Esophagus mucosa (tissue), 1 donor: ENCODE measurements at places on chromosomes 4 and X. TPM values are rescaled to one million over a fixed set of nuclear protein-coding genes. Genes with fewer than 3 reads are reported as not detected.

Gene HTN1
- total RNA-seq: not detected

Gene ETNPPL
- not detected for total RNA-seq

GRCh38 chr4:38940476-38940875, 72.9 kb downstream of the FAM114A1 start:
- ATAC-seq: no peak

- ATAC-seq: no peak
These were observed at the start of gene CORIN for GRCh38 chr4:47837908-47838294. Gene CORIN, minus strand, starts transcription at chr4:47838067. Its CDS starts 118 bp downstream, at chr4:47837949.

DNA sequence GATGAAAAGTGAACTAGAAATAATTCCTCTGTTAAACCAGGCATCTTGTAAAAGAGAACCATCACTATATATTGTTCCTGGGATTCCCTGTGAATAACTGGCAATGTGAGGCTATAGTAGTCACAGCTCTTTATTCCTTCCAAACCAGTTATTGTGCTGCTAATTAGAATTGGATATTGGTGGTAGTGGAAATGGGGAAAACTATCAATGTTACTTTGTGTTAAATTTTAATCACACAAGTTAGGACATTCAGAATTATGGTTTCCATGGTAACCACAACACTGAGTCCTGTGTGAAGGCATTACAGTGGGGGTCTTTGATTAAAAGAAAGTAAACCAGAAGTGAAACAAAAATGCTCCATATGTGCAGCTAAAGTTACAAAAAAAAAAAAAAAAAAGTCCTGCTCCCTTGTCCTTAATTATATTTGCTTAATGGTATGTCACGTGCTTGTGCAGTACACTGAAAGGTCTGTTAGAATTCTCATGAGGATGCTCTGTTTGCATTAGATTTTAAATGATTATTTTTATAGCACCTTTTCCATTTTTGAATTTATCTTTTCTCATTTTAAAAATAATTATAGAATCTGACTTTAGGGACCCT, 200.4 kb downstream of the ADGRL3 start:
- no peak for ATAC-seq
